ENCODE measurements at places on chromosomes 5 and 9.

DNA sequence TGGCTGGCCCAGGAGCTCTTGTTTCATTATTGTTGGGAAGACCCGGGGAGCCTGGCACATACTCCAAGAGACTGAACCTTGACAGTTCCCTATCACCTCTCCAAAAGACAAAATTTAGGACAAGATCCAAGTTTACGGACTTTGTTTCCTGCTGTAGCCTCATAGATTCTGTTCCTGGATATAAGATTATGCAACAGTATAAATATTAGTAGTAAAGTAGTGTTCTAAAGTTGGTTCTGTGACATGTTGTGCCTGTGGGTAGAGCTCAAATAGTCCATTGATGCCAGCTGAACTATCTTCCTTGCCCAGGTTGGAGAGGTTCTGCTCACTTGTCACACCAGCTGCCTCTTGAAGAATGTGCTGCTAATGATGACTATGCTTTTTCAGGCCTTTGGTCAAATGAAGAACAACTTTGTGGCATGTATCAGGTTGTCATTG, 430.2 kb downstream of the DMAC1 start:
- no peak for DNase-seq

DNA sequence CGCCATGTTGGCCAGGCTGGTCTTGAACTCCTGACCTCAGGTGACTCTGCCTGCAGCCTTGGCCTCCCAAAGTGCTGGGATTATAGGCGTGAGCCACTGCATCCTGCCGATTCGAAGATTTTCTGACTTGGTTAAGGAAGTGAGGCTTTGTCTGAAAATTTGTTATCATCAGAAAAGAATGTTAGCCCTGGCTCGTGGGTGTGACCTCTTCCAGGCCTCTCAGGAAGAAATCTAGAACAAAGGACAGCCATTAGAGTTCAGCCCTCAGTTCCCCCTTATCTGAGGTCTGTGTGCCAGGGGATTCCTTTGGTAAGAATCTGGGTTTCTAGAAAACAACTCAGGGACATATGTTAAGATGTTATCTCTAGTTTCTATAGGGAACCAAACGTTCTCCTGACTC, 6.2 kb downstream of the OR2S2 start:
- no peak for DNase-seq

DNA sequence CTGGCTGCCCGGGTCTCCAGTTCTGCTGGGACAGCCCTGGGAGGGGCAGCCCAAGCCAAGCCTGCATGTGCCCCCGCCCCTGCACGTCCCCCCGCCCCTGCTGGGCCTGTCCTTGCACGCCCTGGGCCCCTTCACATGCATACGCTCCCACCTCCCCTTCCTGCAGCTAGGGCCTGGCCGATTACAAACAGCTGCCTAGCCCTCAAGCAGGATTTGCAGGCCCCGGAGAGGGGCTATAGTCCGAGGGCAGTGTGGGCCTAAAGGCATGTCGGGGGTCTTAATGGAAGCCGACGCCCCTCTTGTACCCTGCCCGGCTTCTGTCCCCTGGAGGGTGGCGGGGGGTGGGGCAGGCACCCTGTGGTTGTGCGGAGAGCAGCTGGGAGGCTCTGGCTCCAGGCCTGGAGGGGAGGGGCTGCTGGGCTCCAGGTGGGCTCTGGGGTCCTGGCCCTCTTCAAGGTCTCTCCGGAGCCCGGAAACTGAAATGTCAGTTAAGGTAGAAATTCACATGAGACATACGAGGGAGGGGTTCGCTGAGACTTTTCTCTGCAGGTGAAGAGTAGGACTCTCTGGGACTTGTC, 16.9 kb downstream of the COL5A1 start:
- DNase-seq, result no peak

DNA sequence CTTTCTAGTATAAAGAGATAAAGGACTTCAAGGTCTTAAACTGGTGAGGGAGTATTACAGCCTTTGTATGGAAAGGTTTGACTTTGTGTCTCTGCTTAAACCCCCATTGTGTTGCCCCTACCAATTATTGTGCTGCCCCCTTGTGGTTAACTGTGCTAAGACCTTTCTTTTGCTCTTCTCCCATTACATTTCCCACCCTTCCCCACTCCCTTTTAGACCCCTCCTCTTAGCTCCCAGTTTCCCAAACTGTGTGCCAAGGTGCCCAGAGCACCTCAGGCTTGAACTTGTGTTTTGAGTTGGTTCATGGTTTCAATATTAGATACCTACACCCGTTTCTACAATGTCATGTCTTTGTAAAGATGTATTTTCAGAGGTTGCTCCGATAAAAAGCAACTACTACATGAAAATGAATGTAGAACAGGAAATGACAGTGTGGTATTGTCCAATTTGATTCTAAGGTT, 2.9 kb downstream of the JAK2 start:
- peak; percentile 46 for DNase-seq

DNA sequence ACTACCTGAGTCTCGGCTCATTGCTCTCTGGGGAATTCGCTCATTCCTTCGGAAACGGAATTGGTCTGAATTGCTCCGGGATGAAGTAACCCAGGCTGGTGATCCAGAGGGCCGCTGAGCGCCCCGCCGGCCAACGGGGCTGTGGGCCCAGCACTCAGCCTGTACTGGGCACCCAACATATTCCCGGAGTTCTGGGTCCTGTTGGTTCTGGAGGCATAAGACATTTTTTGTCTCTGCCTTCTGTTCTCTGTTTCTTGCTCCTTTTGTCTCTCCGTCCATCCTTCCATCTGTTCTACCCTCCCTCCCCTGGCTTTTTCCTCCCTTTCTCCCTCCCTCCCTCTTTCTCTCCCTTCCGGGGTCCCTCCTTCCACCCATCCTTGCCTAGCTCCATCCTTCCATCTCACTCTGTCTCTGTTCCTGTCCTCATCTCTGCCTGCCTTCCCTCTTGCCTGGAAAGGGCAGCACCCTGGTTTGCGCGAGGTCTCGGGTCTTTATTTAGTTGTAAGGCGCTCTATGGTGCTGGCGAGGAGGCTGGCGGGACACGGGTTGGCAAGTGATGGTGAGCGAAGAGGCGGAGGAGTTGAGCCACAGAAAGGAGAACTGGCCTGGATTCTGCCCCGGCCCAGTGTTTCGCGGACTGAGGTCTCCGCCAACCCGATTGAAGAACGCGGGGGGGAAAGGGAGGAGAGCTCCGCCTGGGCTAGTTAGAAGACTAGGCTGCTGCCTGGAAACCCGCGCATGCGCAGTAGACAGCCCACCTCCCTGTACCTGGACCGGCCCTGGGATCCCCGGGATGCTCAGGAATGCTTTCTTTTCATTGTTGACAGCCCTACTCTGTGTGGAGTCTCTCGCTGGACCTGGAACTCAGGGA, 1468.0 kb downstream of the FOXD4L5 start:
- peak; percentile 65 for DNase-seq

- DNase-seq, result peak; percentile 36
Measured at GRCh38 chr5:96431376-96432187, 1.5 kb downstream of the PCSK1 start.

GRCh38 chr5:68915079-68915478, 178.7 kb upstream of the SLC30A5 start:
- DNase-seq, result no peak

DNA sequence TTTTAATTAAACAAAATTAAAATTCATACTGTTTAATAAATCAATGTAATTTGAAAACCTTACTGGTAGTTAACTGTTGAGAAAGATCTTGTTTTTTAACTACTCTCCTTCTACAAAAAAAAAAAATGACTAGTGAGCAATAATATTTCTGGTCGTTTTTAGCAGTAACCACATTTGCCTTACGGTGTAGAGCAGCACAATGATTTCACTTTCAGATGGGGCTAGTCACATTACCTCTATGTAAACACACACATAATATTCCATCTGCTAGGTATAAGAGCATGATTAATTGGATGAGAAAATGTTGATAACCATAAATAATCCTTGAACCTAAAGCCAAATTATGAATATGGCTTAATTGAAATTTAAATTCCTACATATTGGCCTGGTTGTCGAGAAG, 198.1 kb downstream of the CHSY3 start:
- DNase-seq, result no peak

GRCh38 chr5:83516377-83516776, 44.8 kb downstream of the VCAN start:
- DNase-seq, result peak; percentile 79

DNA sequence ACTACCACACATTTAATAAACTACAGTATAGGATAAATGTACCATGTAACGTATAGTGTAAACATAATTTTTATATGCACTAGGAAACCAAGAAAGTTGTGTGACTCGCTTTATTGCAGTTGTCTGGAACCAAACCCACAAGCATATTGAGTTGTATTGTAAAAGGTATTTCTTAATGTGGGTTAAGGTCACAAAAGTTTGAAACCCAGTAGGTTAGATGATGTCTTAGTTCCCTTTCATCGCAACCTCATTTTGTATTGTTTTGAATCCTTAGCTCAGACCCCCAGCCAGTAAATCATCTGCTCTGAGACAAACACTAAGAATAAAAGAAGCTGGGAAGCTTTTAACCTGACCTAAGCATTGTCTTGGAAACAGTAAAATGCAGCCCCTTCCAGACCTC, 79.1 kb downstream of the TRIO start:
- DNase-seq, result no peak

DNA sequence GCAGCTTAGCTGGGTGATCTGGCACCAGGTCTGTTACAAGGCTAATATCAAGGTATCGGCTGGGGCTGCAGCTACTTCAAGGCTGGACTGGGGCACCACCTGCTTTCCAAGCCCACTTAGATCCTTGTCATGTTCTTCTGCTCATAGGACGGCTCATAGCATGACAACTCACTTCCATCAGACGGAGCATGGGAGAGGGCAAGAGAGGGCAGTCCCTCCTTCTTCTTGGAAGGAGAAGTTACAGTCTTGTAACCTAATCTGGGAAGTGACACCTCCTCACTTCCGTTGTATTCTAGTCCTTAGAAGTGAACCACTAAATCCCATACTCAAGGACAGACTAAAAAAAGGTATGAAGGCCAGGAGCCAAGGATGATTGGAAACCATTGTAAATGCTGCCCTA, 258.2 kb downstream of the MAST4 start:
- no peak for DNase-seq

- no peak for DNase-seq
Measured at GRCh38 chr5:101047181-101047580, 144.1 kb upstream of the ST8SIA4 start.

- DNase-seq, result no peak
Measured at GRCh38 chr5:168798065-168799023, 219.2 kb upstream of the PANK3 start.

- no peak for DNase-seq
Measured at GRCh38 chr5:131355971-131356528, 92.2 kb downstream of the CDC42SE2 start.

- DNase-seq, result no peak
Measured at GRCh38 chr5:125612776-125613175, 810.4 kb upstream of the GRAMD2B start.

DNA sequence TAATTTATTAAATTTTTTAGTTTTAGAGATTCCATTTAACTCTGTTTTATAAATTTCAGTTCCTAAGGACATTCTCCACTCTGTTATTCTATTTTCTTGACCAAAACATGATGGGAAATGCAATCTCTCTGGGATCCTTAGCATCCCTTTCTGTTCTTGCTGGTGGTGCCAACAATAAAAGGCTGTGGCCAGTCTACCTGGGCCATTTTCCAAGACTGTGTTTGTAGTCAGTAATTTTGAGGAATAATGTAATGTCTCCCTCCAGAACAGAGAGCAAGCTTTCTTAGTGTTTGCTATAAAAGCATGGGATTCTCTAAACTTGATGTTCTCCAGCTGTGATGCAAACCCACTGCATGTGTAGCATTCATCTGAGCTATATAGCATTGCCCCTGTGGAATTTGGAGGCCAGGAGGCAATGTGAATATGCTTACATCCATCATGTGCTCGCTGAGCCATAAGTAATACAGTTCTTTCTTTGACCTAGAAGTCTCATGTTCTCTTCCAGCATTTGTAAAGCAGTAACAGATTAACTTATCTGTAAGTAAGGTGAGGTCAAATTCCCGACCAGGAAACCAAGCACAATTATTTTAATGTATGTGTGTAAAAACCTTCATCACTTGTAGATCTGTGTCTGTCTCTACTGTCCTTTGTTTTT, 211.5 kb upstream of the TAS2R1 start:
- no peak for DNase-seq

GRCh38 chr9:92180002-92180400, 64.8 kb upstream of the SPTLC1 start:
- no peak for DNase-seq

DNA sequence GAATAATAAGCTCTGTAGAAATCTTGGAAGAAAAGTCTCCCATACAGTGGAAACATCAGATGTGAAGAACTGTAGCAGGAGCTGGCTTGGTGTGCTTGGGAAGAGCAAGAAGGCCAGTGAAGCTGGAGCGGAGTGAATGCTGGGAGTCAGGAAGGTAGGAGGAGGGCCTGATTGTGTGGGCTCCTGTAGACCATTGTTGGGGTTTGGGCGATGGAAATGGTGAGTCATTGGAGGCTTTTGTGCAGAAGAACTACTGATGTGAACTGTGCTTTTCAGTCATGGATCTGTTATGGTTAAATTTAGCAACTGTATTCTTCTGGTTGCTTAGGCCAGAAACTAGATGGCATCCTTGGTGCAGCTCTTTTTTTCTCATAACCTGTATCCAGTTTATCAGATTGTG, 2.3 kb downstream of the ICE1 start:
- no peak for DNase-seq

GRCh38 chr5:151541571-151541970, 49.6 kb downstream of the FAT2 start:
- no peak for DNase-seq

DNA sequence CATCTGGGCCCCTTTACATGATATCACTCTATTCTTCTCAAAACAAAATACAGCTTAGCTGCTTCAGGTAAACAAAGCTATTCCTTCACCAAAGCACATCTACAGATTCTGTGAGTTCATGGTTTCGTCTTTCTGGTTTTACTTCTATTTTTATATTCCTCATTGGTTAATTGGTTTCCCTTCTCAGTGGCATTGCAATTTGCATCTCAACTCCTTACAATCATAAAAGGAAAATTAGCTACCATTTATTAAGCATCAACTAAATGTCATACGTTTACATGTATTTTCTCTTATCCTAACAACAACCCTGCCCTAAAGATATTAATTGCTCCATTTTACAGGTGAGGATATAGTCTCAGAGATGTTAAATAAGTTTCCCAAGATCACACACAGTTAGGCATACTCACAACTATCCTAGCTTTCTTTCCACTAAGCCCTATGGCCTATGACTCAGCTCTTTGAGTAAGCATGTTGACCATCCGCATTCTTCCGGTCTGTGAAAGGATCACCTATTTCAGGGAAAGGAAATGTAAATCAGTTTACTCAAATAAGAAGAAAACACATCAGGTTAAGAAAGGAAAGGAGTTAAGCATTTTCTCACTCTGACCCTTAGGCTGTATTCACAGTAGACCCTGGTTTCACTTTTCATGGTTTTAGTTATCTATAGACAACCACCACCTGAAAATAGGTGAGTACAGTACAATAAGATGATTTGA, 146.1 kb downstream of the CAAP1 start:
- no peak for DNase-seq

- DNase-seq, result no peak
Measured at GRCh38 chr9:93114169-93114983, 18.4 kb downstream of the CARD19 start.

- no peak for DNase-seq
Measured at GRCh38 chr5:38267372-38267771, 9.0 kb downstream of the EGFLAM start.

- DNase-seq, result no peak
Measured at GRCh38 chr9:134346151-134346550, 19.9 kb downstream of the RXRA start.

- DNase-seq, result no peak
Measured at GRCh38 chr9:105082843-105083242, 154.9 kb upstream of the ABCA1 start.

- no peak for DNase-seq
Measured at GRCh38 chr9:135242049-135242396, 154.6 kb downstream of the OLFM1 start.

GRCh38 chr9:37309136-37309535, 113.4 kb upstream of the GRHPR start:
- DNase-seq, result no peak

GRCh38 chr5:123701511-123702200, 189.7 kb downstream of the CSNK1G3 start:
- no peak for DNase-seq

Data from fibroblast of skin of left quadriceps (primary cell).